8988T (cell line): ENCODE measurements at places on chromosomes 5 and 9.

- no peak for DNase-seq
Measured at GRCh38 chr9:29514862-29515261, 1941.6 kb upstream of the C9orf72 start.

GRCh38 chr5:119452060-119452372, 281 bp upstream of the HSD17B4 start:
- DNase-seq, result no peak

DNA sequence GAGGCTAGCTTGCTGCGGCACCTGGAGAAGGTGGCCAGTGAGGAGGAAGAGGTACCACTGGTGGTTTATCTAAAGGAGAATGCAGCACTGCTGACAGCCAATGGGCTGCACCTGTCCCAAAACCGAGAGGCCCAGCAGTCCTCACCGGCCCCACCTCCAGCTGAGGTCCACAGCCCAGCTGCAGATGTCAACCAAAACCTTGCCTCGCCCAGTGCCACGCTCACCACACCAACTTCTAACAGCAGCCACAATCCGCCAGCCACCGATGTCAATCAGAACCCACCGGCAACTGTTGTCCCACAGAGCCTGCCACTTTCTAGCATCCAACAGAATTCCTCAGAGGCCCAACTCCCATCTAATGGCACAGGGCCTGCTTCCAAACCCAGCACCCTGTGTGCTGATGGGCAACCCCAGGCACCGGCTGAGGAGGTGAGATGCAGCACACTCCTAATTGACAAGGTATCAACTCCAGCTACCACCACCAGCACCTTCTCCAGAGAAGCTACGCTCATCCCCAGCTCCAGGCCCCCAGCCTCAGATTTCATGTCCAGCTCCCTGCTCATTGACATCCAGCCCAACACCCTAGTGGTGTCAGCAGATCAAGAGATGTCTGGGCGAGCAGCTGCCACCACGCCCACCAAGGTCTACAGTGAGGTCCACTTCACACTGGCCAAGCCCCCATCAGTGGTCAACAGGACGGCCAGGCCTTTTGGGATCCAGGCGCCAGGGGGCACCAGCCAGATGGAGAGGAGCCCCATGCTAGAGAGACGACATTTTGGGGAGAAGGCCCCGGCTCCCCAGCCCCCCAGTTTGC, 8.0 kb downstream of the SYNPO start:
- no peak for DNase-seq

DNA sequence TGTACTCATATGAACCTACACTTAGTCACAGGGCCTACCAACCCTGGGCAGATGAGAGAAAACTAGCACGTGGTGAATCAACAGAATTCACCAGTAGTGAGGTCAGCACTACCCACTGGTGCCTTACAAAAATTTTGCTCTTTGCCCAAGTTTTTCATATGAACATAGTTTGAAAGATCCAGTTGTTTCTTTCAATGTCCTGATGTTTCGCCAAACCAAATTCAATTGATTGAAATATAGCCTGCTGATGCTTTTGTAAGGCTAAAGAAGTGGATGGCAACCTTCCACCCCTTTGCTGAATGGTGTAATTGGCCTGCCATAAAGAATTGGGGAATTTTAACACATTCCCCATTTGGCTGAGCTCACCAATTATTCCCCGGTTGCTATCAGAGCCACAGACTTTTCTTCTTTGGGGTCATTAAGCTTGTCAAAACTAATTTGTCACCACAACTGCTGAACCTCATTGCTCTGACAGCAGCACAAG, 339.2 kb downstream of the GLIS3 start:
- DNase-seq, result no peak

DNA sequence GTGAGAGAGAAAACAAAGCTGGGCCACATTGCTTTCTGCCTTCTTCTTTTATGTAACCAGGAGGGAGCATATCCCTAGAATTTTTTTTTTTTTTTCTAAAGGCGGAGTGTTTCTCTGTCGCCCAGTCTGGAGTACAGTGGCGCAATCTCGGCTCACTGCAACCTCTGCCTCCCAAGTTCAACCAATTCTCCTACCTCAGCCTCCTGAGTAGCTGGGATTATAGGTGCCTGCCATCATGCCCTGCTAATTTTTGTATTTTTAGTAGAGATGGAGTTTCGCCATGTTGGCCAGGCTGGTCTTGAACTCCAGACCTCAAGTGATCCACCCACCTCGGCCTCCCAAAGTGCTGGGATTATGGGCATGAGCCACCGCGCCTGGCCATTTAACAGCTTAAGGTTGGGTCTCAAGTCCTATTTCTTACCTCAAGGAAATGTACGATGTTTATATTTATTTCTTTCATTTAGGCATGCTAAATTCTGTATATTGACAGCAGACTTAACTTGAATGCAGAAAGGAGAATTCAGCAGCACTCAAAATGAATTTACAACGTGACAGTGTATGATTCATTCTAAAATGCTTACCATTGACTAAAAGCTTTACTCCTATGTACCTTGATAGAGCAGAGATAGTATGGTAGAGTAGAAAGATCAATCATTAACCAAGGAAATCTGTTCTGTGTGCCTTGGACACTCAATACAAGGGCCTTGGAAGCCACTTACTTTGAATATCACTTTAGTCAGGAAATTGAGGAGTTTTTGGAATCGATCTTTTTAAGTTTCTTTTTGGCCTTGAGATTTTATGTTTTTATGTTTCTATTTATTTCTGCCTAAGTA, 100.9 kb downstream of the F2RL2 start:
- DNase-seq, result no peak
